ENCODE measurements at places on chromosomes 3 and 15. TPM values are rescaled to one million over a fixed set of nuclear protein-coding genes. Genes with fewer than 3 reads are reported as not detected.

The LCTL gene
- total RNA-seq, result not detected

GRCh38 chr15:71588746-71589145 is 221.6 kb upstream of the NR2E3 start:
- no peak overlapping the region for H3K27ac ChIP-seq
- H3K4me1 ChIP-seq, result no peaks in the 10 kb centered on the region
- H3K4me3 ChIP-seq, result no peak overlapping the region
- H3K36me3 ChIP-seq, result no peaks in the 10 kb centered on the region
- DNase-seq, result no peak

GRCh38 chr3:175270198-175270837 is 411.2 kb downstream of the NAALADL2 start:
- no peak overlapping the region for H3K27ac ChIP-seq
- DNase-seq, result no peak
- no peaks in the 10 kb centered on the region for H3K4me1 ChIP-seq
- H3K27me3 ChIP-seq, result no peaks in the 10 kb centered on the region

GRCh38 chr15:63362885-63363284 is 18.8 kb downstream of the CA12 start:
- no peaks in the 10 kb centered on the region for H3K27me3 ChIP-seq
- no peaks in the 10 kb centered on the region for H3K36me3 ChIP-seq
- H3K4me3 ChIP-seq, result no peak overlapping the region
- H3K27ac ChIP-seq, result no peak overlapping the region

DNA sequence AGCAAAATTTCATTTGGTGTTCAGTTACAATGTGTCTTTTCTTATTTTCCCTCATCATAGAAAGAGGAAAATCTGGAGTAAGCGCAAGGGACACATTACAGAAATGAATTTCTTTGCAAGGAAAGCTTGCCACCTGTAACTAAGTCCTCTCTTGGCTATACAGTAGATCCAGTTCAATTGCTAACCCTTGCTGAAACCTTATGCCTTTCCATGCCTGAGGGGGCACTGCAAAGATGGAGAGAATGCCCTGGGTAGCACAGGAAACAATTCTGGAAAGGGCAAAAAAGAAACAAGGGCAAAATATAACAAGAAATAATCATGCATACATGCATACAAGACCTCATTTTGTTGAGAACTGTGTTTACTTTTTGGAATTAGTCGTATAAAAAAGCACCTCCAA is 4.3 kb downstream of the CADM2 start:
- no peaks in the 10 kb centered on the region for H3K36me3 ChIP-seq
- peaks cover 3% of the 10 kb centered on the region for H3K27me3 ChIP-seq
- H3K4me1 ChIP-seq, result no peaks in the 10 kb centered on the region
- no peak overlapping the region for H3K4me3 ChIP-seq
- no peak overlapping the region for H3K27ac ChIP-seq

The C3orf85 gene
- total RNA-seq, result not detected

- no peak overlapping the region for H3K4me3 ChIP-seq
- no peaks in the 10 kb centered on the region for H3K27me3 ChIP-seq
- no peaks in the 10 kb centered on the region for H3K4me1 ChIP-seq
These were observed 486.8 kb upstream of the ALCAM start for GRCh38 chr3:104879919-104880318.

The GOLGA6L9 gene
- total RNA-seq, result 4.7 TPM

The TRAIP gene
- 2.6 TPM for total RNA-seq

Measured in aorta (tissue), 5 donors.